ENCODE measurements at places on chromosomes 3 and 15. TPM values are rescaled to one million over a fixed set of nuclear protein-coding genes. Genes with fewer than 3 reads are reported as not detected.

PLA2G4D gene
- not detected for polyA plus RNA-seq

DZIP1L gene
- 5.3 TPM for polyA plus RNA-seq

ERC2 gene
- not detected for polyA plus RNA-seq

PLSCR2 gene
- polyA plus RNA-seq, result not detected

PLXND1 gene
- 30.1 TPM for polyA plus RNA-seq

NPAP1 gene
- not detected for polyA plus RNA-seq

EIF4A2 gene
- polyA plus RNA-seq, result 396 TPM

GOLGA8T gene
- 0.34 TPM for polyA plus RNA-seq

GOLGA8S gene
- polyA plus RNA-seq, result 0.34 TPM

FSTL1 gene
- polyA plus RNA-seq, result 153 TPM

GNL3 gene
- polyA plus RNA-seq, result 46.8 TPM

SMAD6 gene
- 23.0 TPM for polyA plus RNA-seq

SH3GL3 gene
- 0.07 TPM for polyA plus RNA-seq

ZMYND10 gene
- polyA plus RNA-seq, result 1.1 TPM

KLF15 gene
- polyA plus RNA-seq, result 29.6 TPM

PLS1 gene
- 7.6 TPM for polyA plus RNA-seq

OXSM gene
- polyA plus RNA-seq, result 6.9 TPM

SLC12A8 gene
- 4.1 TPM for polyA plus RNA-seq

C3orf20 gene
- not detected for polyA plus RNA-seq

SLC35G2 gene
- polyA plus RNA-seq, result 16.4 TPM

IQCF5 gene
- not detected for polyA plus RNA-seq

IGF2BP2 gene
- polyA plus RNA-seq, result 4.3 TPM

TERC gene
- polyA plus RNA-seq, result not detected

GRM7 gene
- polyA plus RNA-seq, result 0.05 TPM

C3orf85 gene
- polyA plus RNA-seq, result not detected

SERPINI2 gene
- 0.31 TPM for polyA plus RNA-seq

FAM43A gene
- 3.9 TPM for polyA plus RNA-seq

PIERCE2 gene
- 2.6 TPM for polyA plus RNA-seq

CCR8 gene
- polyA plus RNA-seq, result not detected

NOP10 gene
- polyA plus RNA-seq, result 237 TPM

POPDC2 gene
- polyA plus RNA-seq, result 1.7 TPM

TMCO5A gene
- not detected for polyA plus RNA-seq

FETUB gene
- polyA plus RNA-seq, result not detected

GOLGA8B gene
- 26.9 TPM for polyA plus RNA-seq

GPR27 gene
- polyA plus RNA-seq, result 3.5 TPM

STARD5 gene
- polyA plus RNA-seq, result 3.8 TPM

SQOR gene
- 44.8 TPM for polyA plus RNA-seq

CHRM5 gene
- polyA plus RNA-seq, result not detected

CDHR4 gene
- polyA plus RNA-seq, result not detected

ADAMTS17 gene
- 0.76 TPM for polyA plus RNA-seq

B3GNT5 gene
- 2.3 TPM for polyA plus RNA-seq

CSTA gene
- 23.6 TPM for polyA plus RNA-seq

TM4SF18 gene
- polyA plus RNA-seq, result 25.1 TPM

GNAT1 gene
- 0.13 TPM for polyA plus RNA-seq

MEX3B gene
- 0.56 TPM for polyA plus RNA-seq

PIF1 gene
- polyA plus RNA-seq, result 0.91 TPM

ACSBG1 gene
- 0.09 TPM for polyA plus RNA-seq

RAD51 gene
- 0.24 TPM for polyA plus RNA-seq

All from adipose tissue (tissue), 3 donors.